ENCODE measurements at places on chromosomes 13 and 19. TPM values are rescaled to one million over a fixed set of nuclear protein-coding genes. Genes with fewer than 3 reads are reported as not detected.

DNA sequence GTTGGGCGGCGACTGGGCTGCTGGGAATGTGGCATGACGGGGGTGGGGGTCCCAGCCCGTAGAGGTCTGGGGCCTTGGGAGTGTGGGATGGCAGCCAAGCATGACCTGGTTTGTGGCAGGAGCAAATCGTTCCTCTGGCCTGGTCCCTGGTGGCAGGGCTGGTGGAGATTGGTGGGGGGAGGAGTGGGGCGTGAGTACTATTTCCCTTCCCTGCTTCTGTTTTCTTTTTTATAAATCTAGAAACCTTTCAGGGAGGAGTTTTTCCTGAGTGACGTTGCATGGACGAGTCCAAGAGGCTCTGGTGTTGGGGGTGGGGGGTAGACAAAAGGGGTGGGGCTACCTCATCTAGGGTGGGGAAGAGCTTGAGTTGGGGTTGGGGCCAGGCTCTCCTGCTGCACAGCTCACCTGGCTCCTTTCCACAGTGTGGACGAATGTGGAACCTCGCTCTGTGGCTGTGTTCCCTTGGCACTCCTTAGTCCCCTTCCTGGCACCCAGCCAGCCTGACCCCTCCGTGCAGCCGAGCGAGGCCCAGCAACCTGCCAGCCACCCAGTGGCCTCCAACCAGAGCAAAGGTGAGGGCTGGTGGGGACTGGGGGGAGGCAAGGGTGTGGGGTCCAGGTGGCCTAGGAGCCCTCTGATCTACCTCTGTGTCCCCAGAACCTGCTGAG, 15.4 kb upstream of the PRR19 start:
- peak overlapping the region; percentile 91 for H3K27ac ChIP-seq
- H3K4me1 ChIP-seq: peaks cover 45% of the 10 kb centered on the region
- H3K27me3 ChIP-seq: no peaks in the 10 kb centered on the region
- peak; percentile 80 for DNase-seq

Gene EHD2
- 70.2 TPM for total RNA-seq

DNA sequence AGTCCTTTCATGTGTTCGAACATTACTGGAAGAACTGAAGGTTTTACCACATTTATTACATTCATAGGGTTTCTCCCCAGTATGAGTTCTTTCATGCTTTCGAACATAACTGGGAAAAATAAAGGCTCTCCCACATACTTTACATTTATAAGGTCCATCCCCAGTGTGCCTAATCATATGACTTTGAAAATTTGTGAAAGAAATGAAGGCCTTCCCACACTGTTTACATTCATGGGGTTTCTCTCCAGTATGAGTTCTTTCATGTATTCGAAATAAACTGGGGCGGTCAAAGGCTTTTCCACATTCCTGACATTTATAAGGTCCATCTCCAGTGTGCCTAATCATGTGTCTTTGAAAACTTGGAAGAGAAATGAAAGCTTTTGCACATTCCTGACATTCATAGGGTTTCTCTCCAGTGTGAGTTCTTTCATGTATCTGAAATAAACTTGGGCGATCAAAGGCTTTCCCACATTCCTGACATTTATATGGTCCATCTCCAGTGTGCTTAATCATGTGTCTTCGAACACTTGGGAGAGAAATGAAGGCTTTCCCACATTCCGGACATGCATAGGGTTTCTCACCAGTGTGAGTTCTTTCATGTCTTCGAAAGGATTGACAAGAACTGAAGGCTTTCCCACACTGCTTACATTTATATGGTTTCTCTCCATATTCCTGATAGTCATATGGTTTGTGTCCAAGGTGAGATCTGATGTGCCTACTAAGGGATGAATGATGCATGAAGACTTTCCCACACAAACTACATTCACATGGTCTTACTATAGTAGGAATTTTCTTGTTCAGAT, 24.0 kb downstream of the ZNF564 start:
- H3K27me3 ChIP-seq: no peaks in the 10 kb centered on the region
- H3K4me3 ChIP-seq: no peak overlapping the region
- no peaks in the 10 kb centered on the region for H3K4me1 ChIP-seq
- H3K36me3 ChIP-seq: peaks cover 49% of the 10 kb centered on the region

GRCh38 chr13:48879432-48879831, 96.3 kb upstream of the FNDC3A start:
- H3K4me1 ChIP-seq: no peaks in the 10 kb centered on the region
- DNase-seq: no peak
- H3K4me3 ChIP-seq: no peak overlapping the region
- H3K36me3 ChIP-seq: no peaks in the 10 kb centered on the region
- no peak overlapping the region for H3K27ac ChIP-seq

DNA sequence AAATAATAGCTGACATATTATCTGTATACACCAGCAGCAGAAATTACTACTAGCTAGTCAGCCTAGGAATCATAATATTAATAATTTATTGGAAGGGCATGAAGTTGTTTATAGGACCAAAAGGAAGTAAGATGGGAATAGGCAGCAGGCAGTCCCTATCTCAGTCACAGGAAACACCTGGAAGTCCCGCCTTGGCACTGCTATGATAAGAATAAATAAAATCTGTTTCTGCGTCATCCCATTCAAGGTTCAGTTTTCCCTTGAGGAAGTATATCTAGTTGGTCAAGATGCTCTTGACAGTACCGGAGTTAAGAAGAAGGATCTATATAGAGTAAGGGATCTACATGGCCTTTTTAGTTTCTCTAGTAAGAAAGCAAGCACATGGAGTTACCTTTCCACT, 830.8 kb downstream of the DIAPH3 start:
- H3K4me3 ChIP-seq: no peak overlapping the region
- no peak overlapping the region for H3K27ac ChIP-seq
- no peak for DNase-seq
- no peaks in the 10 kb centered on the region for H3K4me1 ChIP-seq
- H3K27me3 ChIP-seq: no peaks in the 10 kb centered on the region

GRCh38 chr19:32012886-32013631, 332.4 kb upstream of the ZNF507 start:
- H3K4me3 ChIP-seq: no peak overlapping the region
- peaks cover 37% of the 10 kb centered on the region for H3K4me1 ChIP-seq
- H3K27ac ChIP-seq: no peak overlapping the region
- no peaks in the 10 kb centered on the region for H3K36me3 ChIP-seq
- no peak for DNase-seq

Gene CD22
- 2.2 TPM for total RNA-seq

Gene CYP2A6
- not detected for total RNA-seq

Gene DACH1
- total RNA-seq: 1.9 TPM

Gene NPAS1
- 1.4 TPM for total RNA-seq

- H3K4me3 ChIP-seq: no peak overlapping the region
- no peak for DNase-seq
- no peaks in the 10 kb centered on the region for H3K4me1 ChIP-seq
- H3K27me3 ChIP-seq: no peaks in the 10 kb centered on the region
- H3K36me3 ChIP-seq: no peaks in the 10 kb centered on the region
- no peak overlapping the region for H3K27ac ChIP-seq
Observed at GRCh38 chr19:13109361-13110098, 6.9 kb upstream of the LYL1 start.

DNA sequence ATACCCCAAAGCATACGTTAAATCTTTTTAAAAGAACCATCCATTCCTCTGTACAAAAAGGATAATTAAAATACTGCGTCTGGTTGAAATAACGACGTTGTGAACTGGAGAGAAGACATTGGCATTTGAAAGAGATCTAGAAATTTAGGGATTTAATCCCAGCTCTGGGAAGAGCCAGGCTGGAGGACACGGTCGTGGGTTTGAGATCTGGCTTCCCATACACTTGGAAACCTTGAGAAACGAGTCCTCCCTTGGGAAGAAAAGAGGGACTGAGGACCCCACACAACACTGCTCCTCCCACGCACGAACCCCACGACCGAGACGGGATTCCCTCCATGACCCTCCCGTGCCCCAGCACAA, 625 bp downstream of the ZNF709 start:
- no peaks in the 10 kb centered on the region for H3K36me3 ChIP-seq
- peaks cover 18% of the 10 kb centered on the region for H3K4me1 ChIP-seq
- peak overlapping the region; percentile 85 for H3K4me3 ChIP-seq
- H3K27me3 ChIP-seq: no peaks in the 10 kb centered on the region
- no peak for DNase-seq

DNA sequence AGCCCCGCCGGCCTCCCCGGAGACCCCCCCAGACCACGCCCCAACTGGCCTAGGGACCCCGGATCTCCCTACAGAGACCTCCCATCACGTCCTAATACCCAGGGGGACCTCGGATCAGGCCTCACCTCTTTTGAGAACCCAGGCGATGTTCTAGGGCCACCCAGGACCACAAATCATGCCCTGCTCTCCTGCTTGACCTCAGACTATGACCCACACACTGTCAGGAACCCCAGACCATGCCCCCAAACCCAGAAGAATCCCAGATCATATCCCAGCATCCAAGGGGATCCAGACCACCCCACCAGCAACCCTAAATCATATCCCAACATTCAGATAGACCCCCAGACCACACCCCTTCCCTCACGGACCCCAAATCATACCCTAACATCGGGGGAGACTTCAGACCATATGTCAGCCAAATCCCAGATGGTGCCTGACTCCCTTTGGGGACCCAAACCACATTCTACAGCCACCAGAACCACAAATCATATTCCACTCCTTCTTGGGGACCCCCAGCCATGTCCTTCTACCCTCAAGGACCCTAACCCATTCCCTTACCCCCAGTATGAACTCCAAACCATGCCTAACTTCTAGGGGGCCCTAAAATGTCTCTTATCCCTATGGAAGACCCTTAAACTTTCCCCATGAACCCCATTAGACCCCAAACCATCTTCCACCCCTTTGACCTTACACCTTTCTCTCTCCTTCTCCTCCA, 611 bp upstream of the LRFN1 start:
- no peak overlapping the region for H3K4me3 ChIP-seq
- H3K27me3 ChIP-seq: no peaks in the 10 kb centered on the region
- no peak for DNase-seq

DNA sequence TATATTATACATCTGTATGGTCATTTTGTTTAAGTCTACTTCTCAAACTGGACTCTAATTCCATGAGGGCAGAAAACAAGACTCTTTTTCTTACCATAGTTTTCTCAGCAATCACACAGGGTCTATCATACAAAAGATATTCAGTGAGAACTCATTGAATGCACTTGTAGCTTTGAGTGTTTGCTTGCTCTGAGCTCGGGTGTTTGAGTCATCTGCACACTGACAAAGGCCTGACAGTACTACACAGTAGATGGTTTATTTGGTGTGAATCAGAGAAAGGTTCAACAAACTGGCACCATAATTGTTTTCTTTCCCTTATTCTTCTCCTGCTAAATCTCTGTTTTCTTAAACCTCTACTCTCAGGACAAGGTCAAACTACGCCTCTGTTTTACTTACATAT, 586.4 kb downstream of the LMO7 start:
- no peak overlapping the region for H3K27ac ChIP-seq
- no peaks in the 10 kb centered on the region for H3K27me3 ChIP-seq
- H3K36me3 ChIP-seq: no peaks in the 10 kb centered on the region
- no peaks in the 10 kb centered on the region for H3K4me1 ChIP-seq
- H3K4me3 ChIP-seq: no peak overlapping the region

Gene KLK12
- not detected for total RNA-seq

DNA sequence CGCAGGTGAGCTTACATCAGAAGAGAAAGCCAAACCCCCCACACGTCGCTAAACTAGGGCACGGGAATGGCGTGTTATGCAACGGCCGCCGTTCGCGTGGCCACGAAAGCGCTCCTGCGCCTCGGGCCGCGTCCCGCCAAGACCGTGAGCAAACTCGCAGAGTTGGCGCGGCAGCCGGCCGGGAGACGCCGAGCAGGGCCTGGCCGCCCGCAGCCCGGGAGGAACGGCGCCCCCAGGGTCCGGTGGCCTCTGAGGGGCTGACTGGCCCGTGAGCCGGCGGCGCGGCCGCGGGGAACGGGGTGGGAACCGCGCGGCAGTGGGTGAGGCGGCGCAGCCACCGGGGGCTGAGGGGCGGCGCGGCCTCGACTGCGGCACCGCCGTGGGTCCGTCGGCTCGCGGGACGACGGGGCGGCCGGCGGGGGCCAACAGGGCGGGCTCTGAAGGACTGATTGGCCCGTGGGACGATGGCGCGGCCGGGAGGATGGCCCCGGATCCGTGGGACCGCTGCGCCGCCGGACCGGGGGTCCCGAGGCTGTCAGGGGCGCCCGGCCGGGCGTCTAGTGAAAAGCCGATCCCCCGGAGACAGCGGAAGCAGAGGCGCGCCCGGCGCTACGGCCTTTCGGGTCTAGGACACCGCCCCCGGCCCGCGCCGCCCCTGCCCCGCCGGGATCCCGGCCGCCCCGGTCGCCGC, 903 bp downstream of the LATS2 start:
- H3K4me3 ChIP-seq: peak overlapping the region; percentile 96
- no peaks in the 10 kb centered on the region for H3K27me3 ChIP-seq
- peak overlapping the region; percentile 98 for H3K27ac ChIP-seq
- DNase-seq: peak; percentile 82

Gene CSNK1A1L
- total RNA-seq: not detected

GRCh38 chr19:5927441-5927821, 13.4 kb downstream of the CAPS start:
- no peaks in the 10 kb centered on the region for H3K27me3 ChIP-seq
- no peaks in the 10 kb centered on the region for H3K4me1 ChIP-seq
- H3K27ac ChIP-seq: peak overlapping the region; percentile 79
- no peak overlapping the region for H3K4me3 ChIP-seq
- no peak for DNase-seq
- peaks cover 45% of the 10 kb centered on the region for H3K36me3 ChIP-seq

DNA sequence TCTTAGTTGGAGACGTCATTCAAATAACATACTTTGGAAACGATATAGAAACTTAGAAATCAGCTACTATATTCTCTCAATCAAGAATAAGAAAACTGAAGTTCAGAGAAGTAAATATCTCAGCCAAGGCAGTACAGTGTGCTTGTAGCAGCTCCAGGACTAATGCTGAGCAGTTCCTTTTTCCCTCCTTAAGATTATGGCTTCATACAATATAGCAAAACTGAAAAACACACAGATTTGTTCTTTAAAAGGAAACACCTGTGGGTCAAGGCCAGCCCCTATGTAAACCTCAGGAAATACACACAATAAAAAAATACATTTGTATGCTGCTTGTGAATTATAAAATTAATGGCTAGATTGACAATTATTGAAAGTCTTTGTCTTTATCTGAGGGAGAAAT, 212.7 kb upstream of the EDNRB start:
- H3K27ac ChIP-seq: no peak overlapping the region
- H3K4me1 ChIP-seq: no peaks in the 10 kb centered on the region
- no peaks in the 10 kb centered on the region for H3K27me3 ChIP-seq
- DNase-seq: no peak
- H3K36me3 ChIP-seq: no peaks in the 10 kb centered on the region
- H3K4me3 ChIP-seq: no peak overlapping the region

Gene TMC4
- total RNA-seq: not detected

All from sigmoid colon (tissue), 7 donors.